H7 (cell line): ENCODE measurements at places on chromosomes 7 and 10.

DNA sequence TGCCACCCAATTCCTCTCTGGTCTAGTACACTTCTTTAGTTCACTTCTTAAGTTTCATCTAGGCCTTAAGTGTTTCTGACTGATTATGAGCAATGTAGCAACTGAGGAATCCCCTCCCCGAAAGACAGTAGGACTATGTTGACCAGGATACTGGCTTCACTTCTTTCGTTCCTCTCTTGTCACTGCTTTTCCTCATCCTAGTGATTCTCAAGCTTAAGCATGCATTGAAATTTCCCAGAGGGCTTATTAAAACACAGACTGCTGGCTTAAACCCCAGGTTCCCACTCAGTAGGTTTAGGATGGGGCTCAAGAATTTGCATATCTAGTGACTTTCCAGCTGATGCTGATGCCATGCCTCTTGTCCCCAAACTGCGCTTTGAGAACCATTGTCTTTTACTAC is 164.6 kb upstream of the WNT16 start:
- no peak for DNase-seq

DNA sequence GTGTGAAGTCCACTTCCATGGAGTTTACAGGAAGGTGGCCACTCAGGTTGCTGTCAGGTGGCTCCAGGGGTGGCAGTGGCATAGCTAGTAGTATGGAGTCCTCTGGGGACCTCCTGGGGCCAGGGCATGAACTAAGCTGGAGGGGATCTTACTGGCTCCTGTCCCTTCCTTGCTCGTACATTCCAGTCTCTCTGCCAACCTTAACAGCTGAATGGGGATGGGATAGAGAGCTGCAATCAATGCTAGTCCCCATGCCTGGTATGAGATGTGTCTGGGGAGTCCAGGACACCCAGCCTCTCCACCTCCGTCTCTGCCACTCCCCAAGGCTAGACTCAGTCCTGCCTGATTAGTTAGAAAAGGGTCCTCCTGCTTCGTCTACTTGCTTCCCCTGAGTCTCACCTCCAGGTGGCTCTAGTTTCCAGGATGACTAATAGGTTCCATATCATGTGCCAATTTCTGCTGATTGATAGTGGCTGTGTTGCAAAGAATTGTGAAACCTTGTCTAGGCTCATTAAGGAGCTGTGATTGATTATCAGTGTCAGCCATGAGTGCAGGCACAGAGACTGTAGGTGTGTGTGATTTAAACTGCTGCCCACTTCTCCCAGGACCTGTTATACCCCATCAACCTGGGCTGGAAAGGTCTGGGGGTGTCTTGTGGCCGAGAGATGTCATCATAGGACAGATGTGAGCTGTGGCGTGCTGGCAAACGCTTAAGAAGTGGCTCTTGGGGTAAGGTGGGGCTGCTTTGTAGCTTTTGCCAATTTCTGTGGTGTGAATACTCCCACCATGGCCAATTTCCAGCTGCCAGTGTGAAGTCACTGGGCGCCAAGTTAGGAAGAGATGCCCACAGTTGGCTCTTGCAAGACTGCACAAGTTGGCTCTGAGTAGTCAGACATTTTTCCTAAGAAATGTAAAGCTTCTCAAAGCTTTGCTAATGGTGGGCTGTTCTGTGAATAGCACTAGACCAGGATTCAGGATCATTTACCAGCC is 59.8 kb downstream of the COL13A1 start:
- DNase-seq: peak; percentile 72

DNA sequence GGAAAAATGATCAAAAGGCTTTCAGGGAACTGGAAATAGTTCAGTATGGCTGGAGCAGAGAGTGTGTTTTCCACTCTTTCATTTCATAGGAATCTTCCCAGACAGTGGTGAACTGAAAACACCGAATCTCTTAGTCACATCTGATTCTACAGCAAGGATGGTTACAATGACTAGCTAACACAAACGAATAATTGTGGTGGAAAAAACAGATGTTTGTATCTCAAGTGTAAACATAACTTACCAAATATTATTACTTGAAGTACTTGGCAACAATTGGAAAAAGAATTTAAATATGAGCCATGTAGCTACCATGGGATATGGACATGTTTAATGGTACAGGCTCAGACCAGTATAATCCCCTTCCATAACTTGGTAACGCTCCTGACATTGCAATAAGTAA is 21.1 kb upstream of the BPGM start:
- no peak for DNase-seq

DNA sequence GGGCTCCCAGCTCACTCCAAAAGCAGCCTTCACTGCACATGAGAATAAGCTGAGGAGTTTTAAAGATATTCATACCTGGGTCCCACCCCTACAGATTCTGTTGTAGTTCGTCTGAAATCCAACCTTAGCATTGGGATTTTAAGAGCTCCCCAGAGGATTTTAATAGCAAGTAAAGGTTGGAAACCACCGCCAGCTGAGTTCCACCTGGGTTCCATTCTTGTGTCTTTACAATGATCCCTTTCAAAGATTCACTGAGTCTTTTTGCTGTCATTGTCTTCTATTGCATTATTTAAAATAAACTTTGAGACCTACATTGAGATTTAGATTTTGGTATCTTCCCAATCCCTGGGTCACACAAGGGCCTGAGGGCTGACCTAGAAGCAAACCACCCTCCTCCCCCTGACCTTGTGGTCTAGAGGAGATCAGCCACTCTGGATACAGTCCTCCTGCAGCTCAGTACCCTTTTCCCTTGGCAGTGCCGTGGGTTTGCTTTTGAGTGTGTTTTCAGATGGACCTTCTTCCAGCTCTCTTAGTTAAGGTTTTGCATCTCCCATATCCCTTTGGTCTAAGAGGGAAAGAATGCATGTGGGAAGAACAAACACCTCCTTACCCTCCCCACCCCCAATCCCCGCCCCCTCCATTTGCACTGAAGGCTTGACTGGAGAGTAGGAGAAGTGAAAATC is 22.6 kb upstream of the SIRT1 start:
- peak; percentile 61 for DNase-seq

GRCh38 chr7:158374586-158374985 is 213.0 kb downstream of the PTPRN2 start:
- DNase-seq: no peak

GRCh38 chr7:69109246-69109645 is 489.0 kb upstream of the AUTS2 start:
- DNase-seq: no peak

DNA sequence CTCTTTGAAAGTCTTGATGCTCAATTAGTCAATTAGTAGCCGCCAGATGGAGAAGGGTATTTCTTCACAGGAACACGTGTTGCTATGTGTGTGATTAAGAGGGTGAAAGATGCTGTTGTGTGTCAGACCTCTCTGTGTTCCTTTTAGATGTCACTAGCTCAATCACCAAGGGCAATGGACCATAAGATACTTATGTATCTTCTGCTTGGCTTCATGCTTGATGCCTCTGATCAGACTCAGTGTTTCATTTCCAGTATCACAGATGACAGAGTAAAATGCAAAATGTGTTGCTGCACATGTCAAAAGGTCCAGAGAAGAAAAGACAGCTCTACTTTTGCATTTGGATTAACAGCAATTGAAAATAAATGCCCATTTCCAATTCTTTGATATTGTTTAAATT is 865.9 kb downstream of the CNTNAP2 start:
- no peak for DNase-seq

DNA sequence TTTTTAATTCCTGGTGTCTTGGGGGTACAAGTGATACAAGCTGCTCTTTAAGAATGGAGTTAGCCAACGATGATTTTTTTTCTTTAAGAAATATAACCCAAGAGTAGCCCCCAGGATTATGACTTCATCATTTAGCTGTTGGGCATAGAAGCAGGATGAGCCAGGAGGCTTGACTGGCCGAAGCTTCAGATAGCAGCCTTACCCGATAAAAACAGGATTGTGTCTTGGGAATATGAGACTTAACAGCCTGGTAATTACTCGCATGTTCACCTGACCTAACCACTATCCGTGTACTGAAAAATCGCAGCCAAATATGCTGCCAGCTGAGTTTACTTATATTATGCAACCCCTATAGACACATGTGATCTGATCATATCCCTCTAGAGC is 346.0 kb upstream of the BMPER start:
- DNase-seq: no peak

DNA sequence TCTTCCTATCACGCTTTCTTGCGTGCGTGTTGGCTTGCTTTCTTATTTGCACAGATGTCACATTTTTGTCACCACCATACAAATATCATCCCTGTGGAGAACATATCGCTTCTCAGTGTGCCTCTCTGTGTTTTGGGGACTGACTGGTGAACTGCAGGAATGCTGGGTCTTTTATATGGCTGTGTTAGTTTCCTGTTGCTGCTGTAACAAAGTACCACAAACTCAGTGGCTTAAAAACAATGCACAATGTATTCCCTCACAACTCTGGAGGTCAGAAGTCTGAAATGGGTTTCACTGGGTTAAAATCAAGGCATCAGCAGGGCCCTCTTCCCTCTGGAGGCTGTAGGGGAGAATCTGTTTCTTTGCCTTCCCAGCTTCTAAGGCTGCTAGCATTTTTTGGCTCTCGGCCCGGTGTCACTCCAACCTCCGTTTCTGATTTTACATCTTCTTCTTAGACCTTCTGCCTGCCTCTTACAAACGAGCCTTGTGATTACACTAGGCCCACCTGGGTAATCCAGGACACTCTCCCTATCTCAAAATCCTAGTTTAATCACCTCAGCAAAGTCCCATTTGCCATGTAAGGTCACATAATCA is 82.0 kb downstream of the LRMDA start:
- DNase-seq: no peak

DNA sequence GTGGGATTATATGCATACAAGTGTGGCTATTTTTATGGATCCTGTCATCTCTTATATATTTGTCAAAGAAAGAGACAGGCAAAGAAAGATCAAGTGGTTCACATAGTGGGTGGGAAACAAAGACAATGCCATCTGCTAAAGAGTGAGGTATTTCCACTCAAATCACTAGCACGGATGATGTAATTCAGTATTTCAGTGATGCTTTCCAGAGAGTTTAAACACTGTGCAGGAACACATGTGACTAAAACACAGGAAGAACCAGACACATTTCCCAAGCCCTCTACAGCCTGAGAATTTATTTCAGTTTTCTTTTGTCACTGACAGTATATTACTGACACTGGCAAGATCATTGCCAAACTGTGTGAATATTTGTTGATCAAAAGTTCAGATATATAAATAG is 885.7 kb upstream of the CELF2 start:
- no peak for DNase-seq

DNA sequence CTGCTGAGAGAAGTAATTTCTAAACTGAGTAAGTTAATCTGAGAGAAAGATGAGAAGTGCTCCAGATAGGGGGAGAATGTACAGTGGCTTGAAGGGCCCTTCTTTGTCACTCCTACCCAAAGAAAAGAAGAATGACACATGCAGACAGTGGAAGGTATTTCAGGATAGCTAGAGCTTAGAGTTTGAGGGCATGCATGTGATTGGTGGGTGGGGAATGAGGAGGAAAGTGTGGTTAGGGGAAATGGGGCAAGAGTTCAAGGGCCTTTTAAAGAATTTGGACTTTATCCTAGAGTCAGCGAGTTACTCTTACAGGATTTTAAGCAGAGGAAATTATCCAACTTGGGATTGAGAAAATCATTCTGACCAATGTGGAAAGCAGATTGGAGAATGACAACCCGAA is 50.0 kb downstream of the ANLN start:
- DNase-seq: no peak

DNA sequence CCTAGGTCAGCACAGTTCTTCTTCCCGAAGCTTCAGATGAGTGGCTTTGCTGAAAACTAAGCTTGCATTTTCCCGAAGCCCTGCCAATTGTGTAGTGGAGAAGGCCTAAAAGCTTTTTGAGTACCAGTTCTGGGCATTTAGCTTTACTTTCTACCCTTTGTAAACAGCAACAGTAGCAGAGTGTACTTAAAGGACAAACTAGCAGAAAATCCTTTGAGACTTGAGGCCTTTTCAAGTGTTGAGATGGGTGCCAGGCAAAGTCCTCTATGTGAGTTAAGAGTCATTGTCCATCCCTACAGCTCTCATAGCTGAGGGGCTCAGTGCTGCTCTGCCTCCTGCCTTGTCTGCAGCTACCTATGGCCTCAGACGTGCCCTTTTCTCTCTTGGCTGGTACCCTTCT is 368.2 kb downstream of the CCSER2 start:
- no peak for DNase-seq

- DNase-seq: no peak
Observed at GRCh38 chr7:126715076-126715475, 537.7 kb downstream of the GRM8 start.

DNA sequence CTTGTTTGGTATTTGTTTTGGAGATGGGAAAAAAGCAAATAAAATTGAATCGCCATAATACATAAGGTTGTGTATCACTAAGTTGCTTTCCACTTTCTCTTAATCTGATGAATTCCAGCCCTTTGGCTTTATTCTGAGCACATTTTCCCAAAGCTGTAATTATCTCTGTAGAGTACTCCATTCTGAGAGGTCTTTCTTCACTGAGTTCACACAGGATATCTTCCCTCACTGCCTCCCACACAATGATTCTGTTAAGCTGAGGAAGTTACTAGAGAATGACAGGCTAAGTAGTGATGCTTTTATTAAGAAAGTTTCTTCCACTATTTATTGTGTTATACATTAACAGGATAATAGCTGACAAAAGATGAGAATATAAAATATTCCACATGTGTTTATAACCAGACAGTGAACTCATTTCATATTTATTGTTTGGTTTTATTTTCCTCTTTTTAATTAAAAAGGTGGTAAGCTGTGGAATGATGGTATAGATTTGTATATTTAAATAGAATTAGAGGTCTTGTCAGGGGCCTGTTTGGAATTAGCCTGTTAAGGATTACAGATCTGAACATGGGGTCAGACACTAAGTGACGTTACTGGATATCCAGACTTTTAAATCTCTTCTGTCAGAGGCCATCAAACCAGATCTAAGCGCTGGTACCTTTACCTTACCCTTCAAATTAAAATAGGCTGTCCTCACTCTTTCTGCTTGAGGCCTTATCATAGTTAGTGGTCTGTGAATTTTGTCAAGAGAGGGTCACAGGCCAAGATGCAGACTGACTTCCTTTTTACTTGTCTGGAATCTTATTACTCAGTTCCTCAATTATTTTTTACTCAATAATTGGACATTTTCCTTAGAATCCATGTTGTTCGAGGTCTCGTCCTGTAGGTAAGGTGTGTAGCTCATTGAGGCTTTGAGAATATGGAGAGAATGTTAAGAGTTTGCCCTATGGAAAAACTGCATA is 8.4 kb downstream of the PLXDC2 start:
- no peak for DNase-seq

DNA sequence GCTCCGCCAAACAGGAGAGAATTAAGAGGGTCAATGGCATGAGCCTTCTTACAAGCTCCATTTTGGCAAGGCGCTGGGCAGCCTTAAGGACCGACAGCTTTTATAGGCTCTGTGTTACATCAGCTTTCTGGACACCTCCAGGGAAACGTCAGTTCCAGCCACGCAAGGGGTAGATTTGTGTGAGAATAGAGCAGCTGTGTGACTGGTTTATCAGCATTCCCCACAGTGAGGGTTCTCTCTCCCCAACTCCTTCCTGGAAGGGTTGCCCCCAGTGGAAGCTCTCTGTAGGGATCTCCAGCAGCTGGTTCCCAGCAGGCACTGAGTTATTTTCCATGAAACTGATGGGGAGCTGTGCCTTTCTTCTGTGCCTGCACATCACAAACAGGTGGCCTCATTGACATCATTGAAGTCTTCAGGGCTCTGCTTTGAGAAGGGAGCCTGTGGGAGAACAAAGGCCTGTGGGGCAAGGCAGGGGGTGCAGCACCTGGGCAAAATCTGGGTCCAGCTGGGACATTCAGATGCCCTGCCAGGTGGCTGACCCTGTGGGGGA is at the start of gene CUZD1:
TSS of gene CUZD1 (minus strand) at position 75 of the 550 bp plus-strand sequence. CDS start at position 61, 14 bp downstream.
- peak; percentile 61 for DNase-seq

- peak; percentile 69 for DNase-seq
Observed at GRCh38 chr7:1529383-1530116, 952 bp upstream of the MAFK start.
